ENCODE measurements at places on chromosomes 1 and 21. TPM values are rescaled to one million over a fixed set of nuclear protein-coding genes. Genes with fewer than 3 reads are reported as not detected.

The F3 gene
- total RNA-seq: not detected

The TCHH gene
- 0.04 TPM for total RNA-seq

The GNG4 gene
- 0.70 TPM for total RNA-seq

The AXDND1 gene
- 0.36 TPM for total RNA-seq

The SH3BP5L gene
- 33.9 TPM for total RNA-seq

The MTARC2 gene
- total RNA-seq: not detected

The MYOC gene
- total RNA-seq: not detected

The SAMD11 gene
- total RNA-seq: not detected

The FCGR3B gene
- not detected for total RNA-seq

The AVPR1B gene
- not detected for total RNA-seq

The SLC19A1 gene
- 24.9 TPM for total RNA-seq

The TSPEAR gene
- total RNA-seq: not detected

The TMEM51 gene
- not detected for total RNA-seq

The KIF21B gene
- total RNA-seq: 58.1 TPM

The UBE2J2 gene
- 59.4 TPM for total RNA-seq

The ASCL5 gene
- total RNA-seq: 0.16 TPM

The NTMT2 gene
- total RNA-seq: not detected

The TRAPPC3 gene
- total RNA-seq: 55.3 TPM

The TRIM46 gene
- 15.2 TPM for total RNA-seq

The MAD2L2 gene
- 115 TPM for total RNA-seq

The CD34 gene
- total RNA-seq: 0.07 TPM

The DMBX1 gene
- total RNA-seq: 0.09 TPM

The LCE1B gene
- total RNA-seq: not detected

The TRIM17 gene
- 2.4 TPM for total RNA-seq

The KRTAP10-9 gene
- total RNA-seq: not detected

The NCMAP gene
- 0.14 TPM for total RNA-seq

The FAAH gene
- total RNA-seq: 5.5 TPM

The TMPRSS15 gene
- not detected for total RNA-seq

The PIK3CD gene
- 138 TPM for total RNA-seq

The CLCA1 gene
- not detected for total RNA-seq

The ELF3 gene
- 0.18 TPM for total RNA-seq

The B3GALT2 gene
- not detected for total RNA-seq

The CCDC17 gene
- total RNA-seq: 2.6 TPM

The AADACL4 gene
- not detected for total RNA-seq

The RNU1-3 gene
- total RNA-seq: 1,082 TPM

The TBX15 gene
- not detected for total RNA-seq

The PTAFR gene
- 0.06 TPM for total RNA-seq

The ALG14 gene
- total RNA-seq: 3.7 TPM

All from activated naive CD4-positive, alpha-beta T cell treated with anti-CD3 and anti-CD28 coated beads, Interleukin-2, amount 50 U/mL, for 72 hours (primary cell).